Ecto neural progenitor cell (in vitro differentiated cells): ENCODE measurements at places on chromosomes 16 and 17.

DNA sequence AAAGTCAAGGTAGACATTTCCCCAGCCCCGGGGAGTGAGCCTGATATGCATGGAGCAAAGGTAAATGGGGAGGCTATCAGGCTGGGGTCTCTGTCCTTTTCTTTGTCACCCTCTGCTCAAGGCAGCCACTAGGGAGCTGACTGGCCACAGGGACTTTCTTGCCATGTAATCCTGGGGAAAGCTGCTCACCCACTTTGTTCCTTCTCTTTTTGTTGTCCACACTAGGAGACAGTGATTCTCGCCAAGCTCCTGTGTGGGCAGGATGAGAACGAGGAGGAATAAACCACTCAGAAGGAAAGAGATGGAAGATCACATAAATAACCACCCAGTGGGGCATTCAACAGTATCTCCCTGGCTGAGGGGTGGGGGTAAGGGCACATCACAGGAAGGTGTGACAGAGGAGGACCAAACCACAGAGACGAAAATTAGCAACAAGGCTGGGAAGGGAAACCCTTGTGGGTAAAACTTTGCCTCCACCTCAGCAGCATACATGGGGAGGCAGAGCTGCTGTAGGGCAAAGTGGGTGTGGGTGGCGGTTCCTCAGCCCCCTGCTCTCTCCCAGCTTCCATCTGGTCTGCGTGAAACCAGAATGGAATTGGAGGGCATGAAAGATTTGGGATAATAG lies 26.2 kb upstream of the CCL1 start:
- DNase-seq = no peak

- no peak for DNase-seq
Observed at GRCh38 chr17:27978689-27979175, 63.7 kb upstream of the NLK start.

DNA sequence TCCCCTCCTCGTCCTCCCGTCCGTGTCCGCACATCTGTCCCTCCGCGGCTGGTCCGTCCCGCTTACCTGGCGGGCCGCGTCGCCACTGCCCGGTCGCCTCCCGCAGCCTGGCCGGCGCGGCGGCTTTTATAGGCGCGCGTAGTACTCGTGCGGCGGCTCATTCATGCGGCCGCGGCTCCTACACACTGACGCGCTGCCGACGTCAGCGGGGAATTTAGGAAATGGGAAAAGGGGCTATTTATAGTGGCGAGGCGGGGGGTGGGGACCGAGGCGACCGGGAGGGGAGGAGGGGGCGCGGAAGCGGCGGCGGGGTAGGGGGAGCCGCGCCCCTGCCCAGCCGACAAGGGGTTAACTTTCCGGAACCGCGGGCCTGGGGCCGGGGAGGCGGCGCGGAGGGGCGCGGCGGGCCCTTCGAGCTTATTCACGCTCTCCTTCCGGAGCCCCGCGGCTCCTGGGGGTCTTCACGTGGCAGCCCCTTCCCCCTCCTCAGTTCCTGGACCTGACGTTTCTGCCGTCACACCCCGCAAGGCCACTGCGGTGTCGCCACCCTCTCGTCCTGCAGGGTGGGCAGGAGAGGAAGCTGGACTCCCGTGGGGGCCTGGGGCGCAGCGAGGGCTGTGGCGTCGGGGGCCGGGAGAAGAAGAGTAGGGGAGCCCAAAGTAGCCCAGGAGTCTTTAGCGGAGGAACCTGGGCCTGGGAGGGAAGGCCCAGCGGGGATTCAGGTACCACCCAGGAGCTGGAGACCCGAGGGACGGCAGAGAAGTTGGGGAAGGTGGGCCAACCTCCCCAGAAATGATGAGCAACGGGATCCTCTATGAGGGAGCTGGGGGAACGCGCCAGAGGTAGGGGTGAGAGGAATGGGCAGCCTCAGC lies 3.6 kb upstream of the HIC1 start:
- DNase-seq = no peak

GRCh38 chr16:72952811-72953271 lies 95.1 kb downstream of the ZFHX3 start:
- DNase-seq = no peak

DNA sequence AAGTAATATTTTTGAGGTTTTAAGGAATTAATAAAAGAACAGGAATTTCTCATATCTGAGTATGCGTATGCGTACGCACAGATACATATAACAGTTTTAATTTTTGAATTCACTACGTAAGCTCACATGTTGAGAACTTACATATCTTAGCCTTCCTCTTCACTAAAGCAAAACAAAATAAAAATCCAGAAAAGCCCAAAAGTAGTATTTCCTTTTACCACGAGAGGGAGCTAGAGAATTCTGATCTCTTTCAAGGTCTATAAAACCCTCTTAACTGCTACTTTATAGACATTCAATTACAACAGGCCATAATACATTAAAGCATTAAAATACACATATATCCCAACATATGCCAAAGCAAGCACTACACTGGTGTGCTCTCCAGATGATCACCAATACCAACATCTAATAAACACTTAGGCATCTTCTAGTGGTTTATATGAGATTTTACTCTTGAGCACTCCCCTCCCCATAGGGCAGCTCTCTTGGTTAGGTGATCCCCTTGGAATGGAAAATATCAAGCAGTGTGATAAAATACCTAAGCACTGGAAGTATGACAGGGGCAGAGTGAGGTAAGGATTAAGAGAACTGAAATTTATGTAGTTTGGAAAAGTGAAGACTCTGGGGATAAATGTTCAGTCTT lies 94.0 kb downstream of the SKAP1 start:
- no peak for DNase-seq

- DNase-seq = no peak
Observed at GRCh38 chr17:31371511-31372097, 19.9 kb upstream of the RAB11FIP4 start.

DNA sequence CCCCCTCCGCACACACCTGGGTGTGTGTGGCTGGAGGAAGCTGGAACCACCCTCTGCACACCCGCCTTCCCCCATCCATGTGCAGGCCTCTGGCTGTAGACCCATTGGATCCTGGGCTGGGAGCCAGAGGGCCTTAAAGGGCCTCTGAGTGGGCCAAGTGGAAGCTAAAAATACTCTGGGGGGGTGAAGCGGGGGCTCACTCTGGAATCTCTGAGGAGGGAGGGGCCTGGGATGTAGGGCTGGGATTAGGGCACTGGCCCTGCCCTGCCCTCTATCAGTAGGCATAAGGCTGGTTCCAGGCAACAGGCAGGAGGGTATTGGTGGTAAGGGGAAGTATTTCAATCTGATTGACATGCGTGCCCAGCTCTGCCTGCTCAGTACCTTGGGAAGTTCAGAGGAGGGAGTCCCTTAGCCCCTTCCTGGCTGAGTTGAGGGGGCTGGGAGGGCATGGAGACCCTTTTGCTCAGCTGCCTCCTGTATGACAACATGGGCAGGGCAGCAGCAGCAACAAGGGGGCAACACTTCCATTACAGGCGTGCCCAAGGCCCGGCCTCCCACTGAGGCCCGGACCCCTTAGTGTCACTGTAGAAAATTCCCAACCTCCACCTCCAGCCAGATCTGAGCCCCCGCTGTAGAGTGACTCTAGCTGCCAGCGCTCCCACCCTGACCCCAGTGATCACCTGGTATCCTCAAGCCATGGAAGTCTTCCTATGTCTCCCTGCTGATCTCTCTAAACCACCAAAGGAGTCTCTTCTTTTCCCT lies 5.2 kb downstream of the ITGA3 start:
- DNase-seq = no peak

DNA sequence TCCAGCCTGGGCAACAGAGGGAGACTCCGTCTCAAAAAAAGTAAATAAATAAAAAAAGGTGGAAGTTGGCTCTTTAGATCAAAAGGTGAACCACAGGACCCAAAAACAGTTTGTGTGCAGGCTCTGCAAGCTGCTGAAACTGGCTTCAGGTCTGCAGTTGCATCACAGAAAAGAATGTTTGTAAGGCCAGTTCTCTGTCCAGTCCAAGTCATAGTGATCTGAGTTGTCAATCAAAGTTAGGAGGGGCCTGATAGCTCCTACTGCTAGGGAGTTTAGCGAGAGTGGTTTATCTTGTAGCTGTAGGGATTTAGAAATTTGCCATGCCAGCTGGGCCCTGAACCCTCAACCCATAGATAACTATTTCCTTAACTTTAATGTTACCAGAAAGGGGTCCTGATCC lies 101.2 kb upstream of the CACNG5 start:
- DNase-seq = no peak

GRCh38 chr16:50368410-50369132 lies at the start of gene BRD7:
TSS of gene BRD7 (minus strand) at chr16:50368988. CDS start at chr16:50368774, 214 bp downstream.
- DNase-seq = peak; percentile 87

- no peak for DNase-seq
Observed at GRCh38 chr16:27417047-27417671, 15.2 kb downstream of the IL21R start.

GRCh38 chr16:27168790-27169189 lies 34.5 kb upstream of the KDM8 start:
- no peak for DNase-seq

GRCh38 chr16:19213885-19214284 lies 45.8 kb downstream of the SYT17 start:
- no peak for DNase-seq

- DNase-seq = peak; percentile 77
Observed at GRCh38 chr16:80664226-80664625, 123.4 kb downstream of the DYNLRB2 start.

DNA sequence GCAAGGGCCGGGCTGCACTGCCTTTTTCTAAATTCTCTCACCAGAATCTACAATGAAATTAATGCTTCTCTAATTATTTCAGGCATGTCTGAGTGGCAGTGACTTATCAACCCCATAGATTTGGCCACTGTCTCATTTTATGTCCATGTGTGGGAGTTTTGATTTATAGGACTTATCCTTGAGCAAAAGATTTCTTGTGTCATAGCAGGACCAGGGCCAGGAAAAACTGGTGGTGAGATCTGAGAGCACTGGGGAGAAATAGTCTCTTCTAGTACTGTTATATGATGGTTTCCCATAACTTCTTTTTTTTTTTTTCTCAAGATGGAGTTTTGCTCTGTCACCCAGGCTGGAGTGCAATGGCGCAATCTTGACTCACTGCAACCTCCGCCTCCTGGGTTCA lies 1.5 kb upstream of the KRT23 start:
- no peak for DNase-seq

GRCh38 chr16:56630134-56630533 lies 2.3 kb upstream of the MT1M start:
- no peak for DNase-seq

DNA sequence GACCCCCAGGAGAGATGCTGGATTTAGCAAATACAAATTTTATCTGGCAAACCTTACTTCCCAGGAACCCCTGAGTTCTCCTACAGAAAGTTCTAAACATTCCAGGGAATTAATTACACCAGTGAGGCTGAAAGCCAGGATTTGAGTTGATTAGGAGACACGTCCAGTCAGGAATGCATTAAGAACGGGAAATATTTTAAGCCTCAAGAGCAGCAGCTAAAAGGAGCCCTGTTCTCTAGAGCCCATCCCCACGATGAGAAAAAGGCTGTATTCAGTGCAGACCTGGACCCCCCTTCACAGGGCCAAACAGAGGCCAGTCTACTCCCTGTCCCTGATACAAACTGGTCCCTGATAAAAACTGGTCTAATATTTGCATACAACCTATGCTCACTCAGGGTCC lies 55.0 kb downstream of the VAT1L start:
- peak; percentile 52 for DNase-seq

DNA sequence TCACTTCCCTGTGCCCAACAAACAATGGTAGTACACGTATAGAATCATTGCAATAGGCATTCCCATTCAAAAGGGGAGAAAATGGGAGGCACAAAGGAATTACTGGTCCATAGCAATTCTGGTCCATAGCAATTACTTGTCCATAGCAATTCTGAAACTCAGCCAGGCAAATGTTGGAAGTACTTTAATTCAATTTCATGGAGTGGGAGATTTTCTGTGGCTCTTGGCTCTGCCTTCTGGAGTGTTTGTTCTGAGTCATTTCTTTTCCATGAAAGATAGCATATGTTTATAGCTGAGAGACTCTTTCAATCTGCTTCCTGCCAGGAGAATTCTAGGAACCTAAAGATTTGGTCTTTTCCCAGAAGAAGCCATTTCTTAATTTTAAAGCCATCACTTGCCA lies 182.8 kb upstream of the ELAC2 start:
- DNase-seq = no peak

GRCh38 chr16:58046054-58046881 lies 20.7 kb downstream of the MMP15 start:
- no peak for DNase-seq

GRCh38 chr17:50177983-50178834 lies 12.4 kb downstream of the SGCA start:
- DNase-seq = peak; percentile 84

GRCh38 chr17:69524854-69525253 lies 110.4 kb downstream of the MAP2K6 start:
- no peak for DNase-seq

DNA sequence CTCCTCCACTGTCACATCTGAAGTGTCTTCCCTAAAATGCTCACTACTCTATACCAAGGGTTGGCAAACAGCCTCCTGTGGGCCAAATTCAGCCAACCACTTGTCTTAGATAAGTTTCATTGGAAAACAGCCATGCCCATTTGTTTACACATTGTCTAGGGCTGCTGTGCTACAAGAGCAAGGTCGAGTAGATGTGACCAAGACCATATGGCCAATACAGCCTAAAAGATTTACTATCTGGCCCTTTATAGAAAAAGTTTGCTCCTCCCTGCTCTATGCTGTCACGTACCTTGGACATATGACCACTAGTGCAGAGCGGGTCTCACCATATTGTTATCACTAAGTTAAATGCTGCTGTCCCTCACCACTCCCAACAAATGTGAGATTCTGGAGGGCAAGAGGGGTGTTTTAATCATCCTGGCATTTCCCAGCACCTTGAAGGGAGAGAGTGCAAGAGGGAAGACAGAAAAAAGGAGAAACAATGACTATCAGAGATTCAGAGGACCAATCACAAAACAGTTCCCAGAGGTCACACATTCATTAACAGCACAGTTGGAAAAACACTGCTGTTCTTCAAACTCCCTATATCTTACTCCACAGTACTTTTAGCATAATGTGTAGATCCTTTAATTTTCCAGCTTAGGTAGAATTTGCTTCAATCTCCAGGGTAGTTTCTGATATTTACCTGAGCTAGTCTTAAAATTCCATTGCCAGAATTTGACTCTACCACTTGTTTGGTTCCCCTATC lies 13.2 kb downstream of the LSM12 start:
- DNase-seq = no peak

- DNase-seq = no peak
Observed at GRCh38 chr16:83533193-83533592, 274.6 kb upstream of the HSBP1 start.

DNA sequence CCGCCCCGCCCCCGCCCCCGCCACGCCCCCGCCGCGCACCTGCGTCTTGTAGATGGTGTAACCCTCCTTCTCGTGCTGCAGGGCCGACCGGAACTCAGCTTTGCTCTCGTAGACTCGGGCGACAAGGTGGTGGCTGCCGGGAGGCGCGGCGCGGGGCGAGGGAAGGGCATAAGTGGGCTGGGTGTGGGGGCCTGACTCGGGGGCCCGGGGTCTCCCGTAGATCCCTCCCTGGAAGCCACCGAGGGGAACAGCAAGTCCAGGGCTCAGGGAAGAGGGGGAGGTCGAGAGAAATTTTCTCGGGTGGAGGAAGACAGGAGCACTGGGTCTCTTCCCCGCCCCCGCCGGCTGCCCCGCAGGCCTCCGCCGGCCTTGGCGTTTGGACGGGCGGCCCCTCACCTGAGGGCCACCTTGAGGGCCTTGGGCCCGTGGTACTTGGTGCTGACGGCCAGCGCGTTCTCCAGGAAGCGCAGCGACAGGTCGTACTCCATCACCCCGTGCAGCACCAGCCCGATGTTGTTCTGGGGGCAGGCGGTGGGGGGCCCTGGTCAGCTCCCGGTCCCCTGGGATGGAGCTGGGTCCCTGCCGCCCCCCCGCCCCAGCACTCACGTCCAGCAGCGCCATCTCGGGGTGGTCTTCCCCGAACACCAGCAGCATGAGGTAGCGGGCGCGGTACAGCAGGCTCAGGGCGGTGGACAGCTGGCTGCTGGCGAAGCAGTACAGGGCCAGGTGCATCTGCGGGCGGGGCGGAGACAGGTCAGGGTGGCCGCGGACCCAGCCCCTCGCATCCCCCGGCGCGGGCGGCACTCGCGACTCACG lies 19.4 kb downstream of the CLUH start:
- no peak for DNase-seq
